ENCODE measurements at places on chromosomes 1 and 21. TPM values are rescaled to one million over a fixed set of nuclear protein-coding genes. Genes with fewer than 3 reads are reported as not detected.

HLX gene
- total RNA-seq = 39.3 TPM

- H3K36me3 ChIP-seq = no peaks in the 10 kb centered on the region
- no peak overlapping the region for H3K4me3 ChIP-seq
- H3K27me3 ChIP-seq = no peaks in the 10 kb centered on the region
- peak overlapping the region; percentile 50 for H3K27ac ChIP-seq
- H3K4me1 ChIP-seq = peaks cover 15% of the 10 kb centered on the region
Observed at GRCh38 chr1:226002667-226003501, 3.7 kb upstream of the SDE2 start.

DNA sequence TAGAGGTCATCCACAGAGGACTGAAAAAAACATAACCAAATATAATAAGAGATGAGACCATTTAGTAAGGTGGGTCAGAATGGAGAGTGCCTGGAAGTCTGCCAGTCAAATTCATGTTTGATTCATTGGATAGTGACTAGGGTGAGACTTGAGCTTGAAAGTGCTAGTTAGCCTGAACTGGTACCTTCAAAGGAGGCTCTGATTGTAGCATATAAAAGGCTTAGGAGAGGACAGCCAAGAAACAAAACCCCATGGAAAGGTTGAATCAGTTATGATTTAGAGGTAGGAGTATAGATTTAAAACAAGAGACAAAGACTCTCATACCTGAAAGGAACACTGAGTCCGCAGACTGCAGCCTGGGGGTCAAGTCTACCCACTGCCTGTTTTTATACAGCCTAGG lies 44.4 kb upstream of the LRRC8C start:
- H3K27me3 ChIP-seq = no peaks in the 10 kb centered on the region
- no peak overlapping the region for H3K27ac ChIP-seq
- no peaks in the 10 kb centered on the region for H3K36me3 ChIP-seq
- DNase-seq = no peak
- no peak overlapping the region for H3K4me3 ChIP-seq

- no peaks in the 10 kb centered on the region for H3K27me3 ChIP-seq
- DNase-seq = peak; percentile 86
- H3K27ac ChIP-seq = peak overlapping the region; percentile 98
- no peaks in the 10 kb centered on the region for H3K36me3 ChIP-seq
- peak overlapping the region; percentile 75 for H3K4me3 ChIP-seq
- peaks cover 44% of the 10 kb centered on the region for H3K4me1 ChIP-seq
Observed at GRCh38 chr21:45975020-45975666, 6.4 kb upstream of the COL6A1 start.

- H3K27ac ChIP-seq = no peak overlapping the region
- no peak overlapping the region for H3K4me3 ChIP-seq
- no peaks in the 10 kb centered on the region for H3K36me3 ChIP-seq
- H3K4me1 ChIP-seq = no peaks in the 10 kb centered on the region
Observed at GRCh38 chr1:227489572-227489971, 73.8 kb upstream of the ZNF678 start.
